ENCODE measurements at places on chromosomes 1 and 21. TPM values are rescaled to one million over a fixed set of nuclear protein-coding genes. Genes with fewer than 3 reads are reported as not detected.

The PTPN7 gene
- 1.4 TPM for polyA plus RNA-seq

The FAM72B gene
- polyA plus RNA-seq, result 3.6 TPM

GRCh38 chr1:8516278-8516777, 198.4 kb downstream of the SLC45A1 start:
- no peak for DNase-seq

GRCh38 chr1:245375789-245376460, 221.1 kb downstream of the KIF26B start:
- DNase-seq, result no peak

DNA sequence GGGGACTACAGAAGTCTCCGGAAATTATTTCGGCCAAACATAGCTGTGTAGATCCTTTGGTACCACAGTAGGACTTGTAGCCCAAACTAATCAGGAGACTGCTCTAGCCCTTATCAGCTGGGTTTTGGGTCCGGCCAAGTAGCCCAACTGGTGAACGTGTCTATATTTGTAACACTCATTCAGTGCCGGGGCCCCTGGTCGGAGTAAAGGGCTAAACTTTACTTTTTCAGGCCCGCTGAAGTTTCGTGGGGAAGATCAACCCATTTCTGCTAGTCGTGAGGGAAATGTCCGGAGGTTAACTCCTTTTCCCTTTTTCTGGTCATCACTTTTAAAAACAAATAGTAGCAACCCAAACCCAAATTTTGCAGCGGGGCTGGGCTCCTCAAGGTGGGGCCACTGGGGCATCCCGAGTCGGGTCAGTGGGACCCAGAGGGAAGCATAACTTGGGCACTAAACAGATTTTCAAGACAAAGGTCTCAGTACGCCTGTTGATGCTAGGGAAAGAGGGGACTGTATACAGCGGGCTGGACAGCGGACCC, 1.7 kb downstream of the LHX9 start:
- DNase-seq, result no peak

- DNase-seq, result no peak
Measured at GRCh38 chr1:197544130-197544529, 231.2 kb downstream of the DENND1B start.

- no peak for DNase-seq
Measured at GRCh38 chr1:7279769-7280168, 491.3 kb upstream of the VAMP3 start.

DNA sequence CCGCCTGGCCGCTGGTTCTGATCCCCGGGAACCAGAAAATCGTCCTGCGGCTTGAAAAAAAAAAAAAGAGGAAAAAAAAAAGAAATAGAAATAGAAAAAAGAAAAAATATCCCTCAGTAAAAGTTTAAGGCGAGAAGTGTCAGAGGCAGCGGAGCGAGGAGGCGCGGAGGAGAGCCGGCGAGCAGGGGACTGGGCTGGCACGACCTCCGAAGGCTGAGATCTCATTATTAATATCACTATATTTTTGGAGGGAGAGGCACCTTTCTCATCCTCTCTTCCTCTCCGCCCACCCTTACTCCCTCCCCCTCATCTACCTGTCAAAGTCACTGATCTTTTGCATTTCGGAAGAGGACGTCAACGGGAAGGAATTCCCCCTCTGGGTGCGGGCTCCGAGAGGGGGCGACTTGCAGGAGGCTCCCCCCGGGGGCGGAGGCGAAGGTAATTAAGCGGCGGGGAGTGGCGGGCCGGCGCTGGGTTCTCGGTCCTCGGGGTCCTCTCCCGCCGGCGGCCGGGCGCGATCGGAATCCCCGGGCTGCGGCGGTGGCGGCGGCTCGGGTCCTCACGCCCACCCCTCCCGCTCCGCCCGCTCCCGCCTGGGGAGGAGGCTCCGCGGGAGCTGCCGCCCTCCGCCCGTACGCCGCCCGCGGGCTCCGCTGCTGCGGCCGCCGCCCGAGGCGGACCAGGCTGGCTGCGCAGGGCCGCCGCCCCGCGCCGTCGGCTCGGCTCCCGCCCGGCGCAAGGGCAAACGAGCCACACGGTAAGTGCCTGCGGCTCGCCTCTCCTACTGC, at the start of gene NTNG1:
TSS of gene NTNG1 (plus strand) at position 337 of the 788 bp plus-strand sequence.
- DNase-seq, result no peak

DNA sequence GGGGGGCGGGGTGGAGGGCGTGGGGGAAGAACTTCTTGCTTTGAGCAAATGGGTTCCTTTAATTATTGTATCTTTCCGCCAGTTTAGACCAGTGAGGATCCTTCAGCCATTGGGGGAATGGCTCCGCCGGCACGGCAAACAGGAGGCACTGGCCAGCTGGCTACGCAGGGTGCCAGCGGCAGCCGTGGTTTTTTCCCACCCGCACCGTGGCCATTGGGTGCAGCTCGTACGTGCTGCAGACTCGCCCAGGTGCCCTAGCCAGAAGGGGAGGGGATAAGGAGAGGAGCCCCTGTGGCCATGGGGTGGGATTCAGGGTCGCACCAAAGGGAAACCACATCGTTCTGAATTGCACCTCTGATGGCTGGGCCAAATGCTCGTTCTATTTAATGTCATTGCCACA, 65.6 kb downstream of the RGSL1 start:
- no peak for DNase-seq
